CD4-positive, alpha-beta memory T cell (primary cell): ENCODE measurements at places on chromosomes 2 and 18. TPM values are rescaled to one million over a fixed set of nuclear protein-coding genes. Genes with fewer than 3 reads are reported as not detected.

DNA sequence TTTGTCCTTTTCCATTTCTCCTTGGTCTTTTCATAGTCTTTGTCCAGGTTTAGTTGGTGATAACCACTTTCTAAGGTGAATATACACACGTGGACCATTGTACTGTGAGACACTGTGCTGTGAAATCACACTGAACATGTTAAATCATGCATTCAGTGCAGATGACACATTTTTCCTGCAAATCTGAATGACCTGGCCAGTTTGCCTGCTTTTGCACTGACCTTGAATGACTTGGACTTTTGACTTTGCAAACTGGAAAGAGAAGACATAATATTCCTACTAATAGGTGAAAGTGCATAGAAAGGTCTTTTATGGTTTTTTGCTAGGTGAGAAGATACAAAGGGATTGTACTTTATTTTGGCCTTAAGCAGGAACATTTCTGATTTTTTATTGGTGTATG, 21.7 kb upstream of the PHLPP1 start:
- DNase-seq: no peak

GRCh38 chr2:54962935-54963440, 87.3 kb downstream of the RTN4 start:
- DNase-seq: no peak

GRCh38 chr2:68287580-68288441, 31.9 kb downstream of the CNRIP1 start:
- no peak for DNase-seq

GRCh38 chr2:42788-43187, 3.5 kb downstream of the FAM110C start:
- DNase-seq: no peak

GRCh38 chr2:199903111-199903510, 8.0 kb upstream of the C2orf69 start:
- no peak for DNase-seq

TMEM178A gene
- not detected for total RNA-seq
